ENCODE measurements at places on chromosomes 11 and 22.

DNA sequence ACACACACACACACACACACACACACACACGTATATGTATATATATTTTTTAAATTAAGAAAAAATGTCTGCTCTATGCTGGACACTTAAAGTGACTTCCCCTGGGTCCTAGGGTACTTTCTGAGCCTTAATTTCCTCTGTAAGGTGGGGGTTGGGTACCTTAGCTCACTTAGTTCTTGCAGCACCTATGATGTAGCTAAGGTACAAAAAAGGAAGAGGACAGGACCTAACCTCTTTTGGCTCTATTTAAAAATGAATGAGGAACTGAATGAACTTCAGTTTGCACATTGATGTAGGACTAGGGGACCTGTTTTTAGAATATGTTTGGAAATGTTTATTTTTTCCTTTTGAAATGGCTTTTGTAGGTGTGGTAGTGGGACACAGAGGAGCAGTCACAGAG, 11.1 kb downstream of the SREBF2 start:
- no peak for DNase-seq

DNA sequence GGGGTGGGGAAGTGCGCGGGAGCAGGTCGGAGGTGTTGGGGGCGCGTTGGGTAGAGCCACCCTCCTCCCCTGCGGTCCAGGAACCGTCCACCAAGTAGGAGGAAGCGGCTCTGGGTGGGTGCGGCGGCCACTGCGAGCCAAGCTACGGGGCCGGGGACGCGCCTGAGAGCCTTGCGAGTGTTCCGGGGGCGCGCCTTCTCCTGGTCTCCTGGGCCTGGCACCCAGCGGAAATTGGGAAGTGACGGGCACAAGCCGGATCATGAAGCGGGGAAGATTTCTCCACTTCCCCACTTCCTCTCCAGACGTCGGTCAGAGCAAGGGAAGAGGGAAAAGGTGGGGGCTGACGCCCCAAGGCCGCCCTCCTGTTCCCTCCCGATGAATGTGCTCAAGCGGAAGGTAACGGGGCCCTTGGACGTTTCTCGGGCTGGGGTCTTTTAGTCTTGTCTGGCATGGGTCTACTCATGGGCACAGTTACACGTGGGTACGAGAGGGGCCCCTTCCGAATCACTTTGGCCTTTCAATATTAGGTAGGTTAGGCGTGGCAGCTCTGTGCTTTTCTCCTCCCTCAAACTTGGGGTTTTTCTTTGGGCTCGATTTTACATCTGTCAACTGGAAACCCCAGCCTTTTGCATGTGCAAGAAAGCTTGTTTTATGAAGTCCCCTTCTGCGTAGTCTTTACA, 865 bp downstream of the RBM14 start:
- DNase-seq, result peak; percentile 63

DNA sequence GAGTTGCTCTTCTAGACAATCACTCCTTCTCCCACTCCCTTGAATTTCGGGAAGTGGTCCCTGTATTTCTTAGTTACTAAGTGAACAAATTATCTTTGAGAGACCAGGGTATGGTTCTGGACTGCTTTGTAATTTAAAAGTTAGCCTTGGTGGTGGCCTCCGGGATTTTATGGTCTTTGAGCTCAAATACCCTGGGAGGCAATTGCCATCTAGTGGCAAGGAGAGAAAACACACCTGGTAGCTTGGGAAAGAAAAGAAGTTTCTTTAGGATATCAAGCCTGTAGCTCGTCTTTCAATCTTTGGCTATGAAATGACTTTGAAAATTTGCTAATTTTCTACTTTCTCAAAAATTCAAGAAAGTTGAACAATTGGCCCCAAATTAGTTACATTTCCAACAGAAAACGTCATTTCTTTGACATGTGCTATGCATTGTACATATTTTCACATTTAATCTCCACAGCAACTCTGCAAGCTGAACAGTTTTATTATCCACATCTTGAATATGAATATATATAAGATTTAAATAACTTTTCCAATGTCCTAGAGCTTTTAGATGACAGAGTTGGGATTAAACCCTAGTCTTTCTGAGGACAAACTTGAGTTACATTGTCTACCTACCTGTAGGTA, 39.1 kb downstream of the MMP27 start:
- DNase-seq, result peak; percentile 47

GRCh38 chr11:134863294-134863693, 451.3 kb upstream of the B3GAT1 start:
- DNase-seq, result no peak

DNA sequence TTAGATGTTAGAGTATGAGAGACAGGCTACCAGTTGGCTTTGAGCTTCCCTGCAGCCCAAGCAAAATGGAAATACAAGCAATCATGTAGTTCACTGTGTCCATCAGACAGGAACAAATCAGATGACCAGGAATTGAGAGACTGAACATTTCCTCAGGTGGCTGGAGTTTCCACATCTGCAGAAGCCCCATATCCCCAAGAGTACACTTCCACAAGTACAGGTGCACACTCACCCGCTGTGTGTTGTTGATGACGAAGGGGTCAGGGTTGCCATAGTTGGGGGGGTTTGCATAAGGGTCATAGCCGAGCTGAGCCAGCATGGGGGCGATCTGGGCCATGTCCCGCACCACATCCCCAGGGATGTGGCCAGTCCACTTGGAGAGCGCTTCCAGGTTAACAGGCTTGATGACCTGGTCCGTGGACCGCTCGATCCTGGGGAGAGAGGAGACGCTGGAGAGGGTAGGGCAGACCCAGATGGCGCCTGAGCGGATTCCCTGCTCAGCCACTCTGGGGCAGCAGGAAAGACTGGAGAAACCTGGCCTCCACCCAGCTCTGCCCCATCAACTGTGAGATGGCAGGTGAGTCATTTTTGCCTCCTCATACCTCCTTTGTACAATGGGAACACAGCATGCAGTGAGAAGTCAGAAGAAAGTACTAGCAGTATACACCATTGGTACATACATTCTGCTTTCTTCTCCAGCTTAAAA, 23.9 kb upstream of the TFIP11 start:
- no peak for DNase-seq
